ENCODE measurements at places on chromosomes 7 and 10.

DNA sequence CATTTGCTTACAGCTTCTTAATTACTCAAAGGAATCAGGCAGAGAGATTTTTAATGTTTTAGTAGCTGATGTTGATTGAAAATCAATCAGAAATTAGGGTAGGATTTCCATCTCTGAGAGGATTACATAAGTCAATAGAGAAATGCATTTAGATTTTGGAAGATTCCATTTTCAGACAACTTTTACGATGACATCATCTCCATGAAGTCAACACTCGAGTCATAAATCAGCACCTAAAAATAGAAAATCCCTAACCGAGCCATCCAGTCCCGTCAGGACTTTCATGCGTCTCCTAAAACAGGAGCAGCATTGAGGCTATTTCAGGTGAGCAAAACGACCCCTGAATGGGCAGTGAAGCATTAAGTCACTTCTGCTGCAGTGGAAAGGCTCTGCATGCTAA, 279.7 kb upstream of the RNF32 start:
- no peak for DNase-seq

- no peak for DNase-seq
Measured at GRCh38 chr10:110880012-110880411, 8.3 kb downstream of the PDCD4 start.

DNA sequence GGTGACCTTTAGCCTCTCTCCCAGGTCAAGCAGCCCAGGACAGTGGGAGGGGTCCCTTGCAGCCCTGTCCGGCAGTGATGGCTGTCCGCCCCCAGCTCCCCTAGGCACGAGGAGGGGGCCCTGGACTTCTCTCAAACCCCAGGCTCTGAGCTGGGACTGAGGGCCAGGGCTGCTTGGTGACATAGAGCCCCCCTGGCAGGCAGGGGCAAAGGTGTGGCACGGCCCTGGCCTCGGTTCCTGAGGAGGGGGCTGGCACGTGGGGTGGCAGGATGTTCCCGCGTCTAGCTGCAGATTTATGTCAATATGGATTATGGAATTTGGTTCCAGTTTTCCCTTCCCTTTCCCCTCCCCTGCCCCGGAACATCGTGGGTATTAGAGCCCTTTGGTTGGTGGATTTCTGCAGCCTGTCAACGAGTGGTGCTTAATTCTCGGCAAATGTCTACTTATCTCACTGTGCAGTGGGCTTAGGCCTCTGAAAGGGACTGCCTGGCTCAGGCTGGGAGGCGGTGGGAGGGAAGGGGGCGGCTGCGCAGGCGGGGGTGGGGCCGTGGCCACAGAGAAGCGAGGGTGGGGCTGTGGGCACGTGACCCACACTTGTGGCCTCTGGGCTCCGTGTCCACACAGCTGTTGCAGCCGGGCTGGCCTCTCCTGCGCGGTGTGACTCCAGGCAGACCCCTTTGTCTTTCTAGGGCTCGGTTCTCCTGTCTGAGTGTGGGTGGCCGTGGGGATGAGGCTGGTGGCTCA, 19.3 kb downstream of the UNCX start:
- DNase-seq = no peak

DNA sequence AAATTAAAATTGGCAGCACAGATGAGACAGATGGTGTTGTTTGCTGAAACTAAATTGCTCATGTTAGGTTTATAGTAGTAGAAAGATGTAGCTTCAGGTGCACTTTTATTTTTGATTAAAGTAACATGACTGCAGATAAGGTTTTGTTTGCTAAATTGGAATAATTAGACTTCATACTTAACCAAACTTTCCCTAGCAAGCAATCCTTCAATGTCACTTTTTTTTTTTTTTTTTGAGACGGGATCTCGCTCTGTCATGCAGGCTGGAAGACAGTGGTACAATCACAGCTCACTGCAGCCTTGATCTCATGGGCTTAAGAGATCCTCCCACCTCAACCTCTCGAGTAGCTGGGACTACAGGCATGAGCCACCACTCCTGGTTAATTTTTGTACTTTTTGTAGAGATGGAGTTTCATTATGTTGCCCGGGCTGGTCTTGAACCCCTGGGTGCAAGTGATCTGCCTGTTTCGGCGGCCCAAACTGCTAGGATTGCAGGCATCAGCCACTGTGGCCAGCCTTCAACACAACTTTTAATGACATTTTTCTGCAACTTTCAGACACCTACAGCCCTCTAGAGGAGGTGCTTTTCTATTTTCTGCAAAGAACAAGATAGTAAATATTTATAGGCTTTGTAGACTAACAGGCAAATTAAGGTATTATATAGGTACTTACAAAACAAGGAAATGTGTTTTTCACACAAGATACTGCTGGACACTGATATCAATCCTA, 84.8 kb upstream of the CCNY start:
- DNase-seq = no peak

- DNase-seq = no peak
Measured at GRCh38 chr7:36650766-36651312, 73.5 kb downstream of the AOAH start.

DNA sequence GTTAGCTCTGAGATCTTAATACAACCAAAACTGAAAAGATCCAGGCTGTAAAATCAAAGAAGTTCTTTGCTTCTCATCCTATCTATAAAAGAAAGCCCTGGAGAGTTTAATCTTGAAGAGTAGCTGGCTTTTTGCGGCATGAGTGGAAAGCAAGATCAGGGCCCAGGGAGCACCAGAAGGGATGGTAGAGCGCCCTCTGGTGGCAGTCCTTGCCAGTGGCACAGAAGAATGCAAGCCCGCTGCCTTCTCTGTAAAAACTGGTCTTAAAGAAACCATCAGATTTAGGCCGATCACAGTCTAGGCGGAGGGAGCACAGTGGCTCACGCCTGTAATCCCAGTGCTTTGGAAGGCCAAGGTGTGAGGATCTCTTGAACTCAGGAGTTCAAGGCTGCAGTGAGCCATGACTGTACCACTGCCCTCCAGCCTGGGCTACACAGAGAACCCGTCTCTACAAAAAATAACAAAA, 35.6 kb downstream of the CPN1 start:
- DNase-seq = peak; percentile 70

- no peak for DNase-seq
Measured at GRCh38 chr10:61899663-61899996, 1.9 kb upstream of the ARID5B start.

DNA sequence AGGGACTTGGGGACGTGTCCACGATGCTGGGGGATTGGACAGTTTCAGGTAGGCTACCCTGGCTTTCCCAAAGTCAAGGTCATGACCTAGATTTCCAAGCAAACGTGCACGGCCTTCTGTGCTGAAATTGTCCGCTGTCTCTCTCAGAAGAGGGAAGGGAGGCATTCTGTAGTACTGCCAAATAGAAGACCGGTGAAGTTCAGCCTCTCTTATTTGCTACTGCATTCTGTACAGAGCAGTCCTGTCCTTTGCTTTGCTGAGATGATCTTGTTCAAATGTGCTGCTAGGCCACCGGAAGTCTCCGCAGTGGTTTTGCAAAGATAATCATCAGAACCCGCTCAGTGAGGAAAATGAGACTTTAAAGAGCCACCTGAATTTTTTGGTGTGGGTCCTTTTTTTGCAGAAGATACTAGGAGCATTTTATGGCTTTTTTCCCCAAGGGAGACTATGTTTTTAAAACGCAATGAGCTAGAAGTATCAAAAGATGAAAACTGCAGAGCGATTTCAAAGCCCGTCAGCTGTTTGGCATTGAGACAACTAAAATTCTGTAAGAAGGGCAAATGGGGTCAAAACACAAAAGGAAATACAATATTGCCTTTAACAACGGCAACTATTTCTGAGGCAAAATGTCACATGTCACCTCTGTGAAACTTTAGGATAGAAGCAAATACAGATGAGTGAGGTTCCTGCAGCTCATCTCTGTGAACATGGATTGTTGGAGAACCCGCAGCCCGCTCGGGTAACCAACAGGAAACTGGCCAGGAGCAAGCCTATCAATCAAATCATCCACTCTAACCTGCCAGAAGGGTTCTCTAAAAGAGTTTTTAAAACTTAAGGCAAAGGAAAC, 1.3 kb upstream of the NMT2 start:
- DNase-seq = peak; percentile 65

- DNase-seq = no peak
Measured at GRCh38 chr10:132516771-132517725, 20.5 kb upstream of the INPP5A start.

GRCh38 chr7:113799896-113800295, 118.9 kb downstream of the PPP1R3A start:
- DNase-seq = no peak

DNA sequence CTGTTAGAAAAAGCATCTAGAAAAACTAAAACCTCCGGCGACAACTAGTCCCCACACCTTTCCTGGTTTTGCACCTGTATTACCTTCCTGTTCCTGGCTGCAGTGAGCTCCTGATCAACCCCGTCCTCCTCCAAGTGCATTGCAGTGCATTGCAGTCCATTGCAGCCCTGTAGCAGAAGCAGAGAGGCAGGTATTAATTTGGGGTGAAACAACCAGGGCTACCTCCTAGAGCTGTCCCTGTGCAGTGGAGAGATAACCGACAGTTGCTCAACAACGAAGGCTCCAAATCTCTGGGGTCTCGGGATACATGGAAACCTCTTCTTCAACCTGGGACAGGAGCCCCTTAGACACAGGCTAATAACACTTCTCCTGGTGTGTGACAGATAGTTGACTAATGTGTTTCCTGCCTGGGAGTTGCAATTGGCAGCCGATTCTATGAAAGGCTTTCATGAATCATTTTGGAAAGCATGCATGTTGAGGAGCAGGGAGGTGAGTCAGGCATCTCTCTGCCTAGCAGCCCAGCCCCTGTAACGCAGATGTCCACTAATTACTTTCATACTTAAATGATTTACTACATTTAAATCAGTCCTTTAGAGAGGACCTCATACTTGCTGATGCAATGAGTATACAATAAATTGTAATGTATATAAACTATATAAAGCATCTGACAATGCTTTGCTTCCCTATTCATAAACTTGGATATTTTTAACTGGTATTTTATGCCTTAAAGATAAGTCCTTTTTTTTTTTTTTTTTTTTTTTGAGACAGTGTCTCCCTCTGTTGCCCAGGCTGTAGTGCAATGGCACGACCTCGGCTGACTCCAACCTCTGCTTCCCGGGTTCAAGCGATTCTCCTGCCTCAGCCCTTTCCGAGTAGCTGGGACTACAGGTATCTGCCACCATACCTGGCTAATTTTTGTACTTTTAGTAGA, 59.0 kb downstream of the PRR15 start:
- no peak for DNase-seq

GRCh38 chr7:23633417-23633816, 36.2 kb downstream of the CCDC126 start:
- DNase-seq = no peak

DNA sequence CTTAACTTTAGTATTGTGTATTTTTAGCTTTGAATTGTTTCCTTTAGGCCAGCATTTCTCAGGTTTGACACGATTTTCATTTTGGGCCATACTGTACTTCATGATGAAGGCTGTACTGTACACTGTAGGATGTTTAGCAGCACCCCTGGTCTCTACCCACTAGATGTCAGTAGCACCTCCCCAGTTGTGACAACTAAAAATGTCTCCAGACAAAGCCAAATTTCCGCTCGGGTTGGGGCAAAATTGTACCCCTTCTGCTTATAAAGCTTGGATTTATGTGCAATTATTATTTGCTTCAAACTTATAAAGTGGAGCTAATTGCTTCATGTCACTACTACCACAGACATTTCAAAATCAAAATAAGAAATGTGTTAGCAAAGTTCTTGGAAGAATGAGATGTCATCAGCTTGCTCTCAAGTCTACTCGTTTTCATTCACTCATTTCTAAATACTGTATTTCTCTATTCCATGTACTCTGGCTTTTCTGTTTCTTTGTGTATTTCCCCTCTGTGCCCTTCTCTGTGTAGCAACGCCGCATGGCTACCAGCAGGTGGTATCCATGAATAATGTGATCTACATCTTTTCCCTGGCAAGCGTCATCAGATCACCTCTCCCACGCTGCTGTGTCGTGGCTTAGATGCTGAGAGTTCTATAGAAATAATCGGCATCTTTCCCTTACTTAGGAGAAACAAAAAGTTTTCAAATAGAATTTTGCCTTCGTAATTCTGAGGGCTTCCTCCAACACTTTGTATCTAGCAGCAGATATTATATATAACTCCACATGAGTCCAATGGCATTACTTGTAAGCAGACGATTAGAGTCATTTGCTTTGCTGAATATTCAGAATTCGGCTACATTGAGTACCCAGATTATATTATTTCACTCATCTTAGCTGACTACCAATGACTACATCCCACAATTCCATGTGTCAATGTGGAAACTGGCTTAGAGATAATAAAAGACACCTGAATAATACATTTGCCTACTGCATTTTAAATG, 47.8 kb upstream of the CALCR start:
- DNase-seq = no peak

GRCh38 chr10:78932861-78933260, 135.9 kb upstream of the ZMIZ1 start:
- no peak for DNase-seq

GRCh38 chr7:131111081-131111576, 216.5 kb upstream of the MKLN1 start:
- DNase-seq = peak; percentile 42

DNA sequence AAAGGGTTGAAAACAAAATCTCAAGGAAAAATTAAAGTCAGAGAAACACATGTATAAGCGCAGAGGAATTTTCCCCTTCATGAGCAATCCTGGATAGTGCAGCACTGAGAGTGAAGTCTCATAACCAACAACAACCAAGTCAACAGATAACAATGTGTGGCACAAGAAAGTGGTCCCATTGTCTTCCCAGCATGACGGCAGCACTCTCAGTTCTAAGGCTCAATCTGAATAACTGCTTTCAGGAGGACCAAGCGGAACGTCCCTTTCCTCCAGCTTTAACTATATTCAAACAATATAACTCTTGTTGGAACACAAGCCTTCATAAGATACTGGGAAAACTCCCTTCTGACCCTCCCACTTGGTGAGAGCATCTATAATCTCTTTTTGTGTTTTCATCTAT, 137.9 kb downstream of the RAPGEF5 start:
- no peak for DNase-seq

- no peak for DNase-seq
Measured at GRCh38 chr10:51999096-51999495, 299.7 kb upstream of the CSTF2T start.

DNA sequence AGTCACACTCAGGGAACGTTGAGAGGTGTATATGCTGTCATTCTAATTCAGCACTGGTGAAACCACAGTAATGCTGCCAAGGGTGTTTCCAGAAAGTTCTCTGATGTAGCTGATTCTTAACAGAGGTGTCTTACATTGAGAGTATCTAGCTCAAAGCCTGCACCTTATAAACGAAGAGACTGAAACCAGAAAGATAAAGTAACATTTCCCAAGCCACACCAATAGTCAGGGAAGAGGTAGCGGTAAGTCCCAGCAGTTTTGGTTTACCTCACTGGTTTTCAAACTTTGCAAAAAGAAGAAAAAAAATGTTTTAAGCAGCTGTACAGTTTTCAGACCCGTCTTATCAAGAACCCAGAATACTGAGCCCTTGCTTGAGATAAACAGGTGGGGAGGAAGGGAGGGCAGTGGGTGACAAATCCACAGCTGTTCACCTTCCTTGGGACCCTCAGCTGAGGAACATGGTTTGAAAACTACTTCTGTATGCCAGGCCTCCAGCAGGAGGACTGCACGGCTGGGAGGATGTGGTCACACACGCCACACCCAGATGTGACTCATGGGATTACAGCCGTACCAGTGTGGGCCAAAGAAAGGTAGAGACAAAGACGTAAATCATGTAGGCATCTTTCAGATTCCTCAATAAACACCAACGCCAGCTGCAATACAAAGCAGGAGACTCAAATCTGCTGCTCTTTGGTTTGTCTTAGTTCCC, 63.9 kb upstream of the GSDME start:
- peak; percentile 89 for DNase-seq
